ENCODE measurements at places on chromosomes 6 and 20.

DNA sequence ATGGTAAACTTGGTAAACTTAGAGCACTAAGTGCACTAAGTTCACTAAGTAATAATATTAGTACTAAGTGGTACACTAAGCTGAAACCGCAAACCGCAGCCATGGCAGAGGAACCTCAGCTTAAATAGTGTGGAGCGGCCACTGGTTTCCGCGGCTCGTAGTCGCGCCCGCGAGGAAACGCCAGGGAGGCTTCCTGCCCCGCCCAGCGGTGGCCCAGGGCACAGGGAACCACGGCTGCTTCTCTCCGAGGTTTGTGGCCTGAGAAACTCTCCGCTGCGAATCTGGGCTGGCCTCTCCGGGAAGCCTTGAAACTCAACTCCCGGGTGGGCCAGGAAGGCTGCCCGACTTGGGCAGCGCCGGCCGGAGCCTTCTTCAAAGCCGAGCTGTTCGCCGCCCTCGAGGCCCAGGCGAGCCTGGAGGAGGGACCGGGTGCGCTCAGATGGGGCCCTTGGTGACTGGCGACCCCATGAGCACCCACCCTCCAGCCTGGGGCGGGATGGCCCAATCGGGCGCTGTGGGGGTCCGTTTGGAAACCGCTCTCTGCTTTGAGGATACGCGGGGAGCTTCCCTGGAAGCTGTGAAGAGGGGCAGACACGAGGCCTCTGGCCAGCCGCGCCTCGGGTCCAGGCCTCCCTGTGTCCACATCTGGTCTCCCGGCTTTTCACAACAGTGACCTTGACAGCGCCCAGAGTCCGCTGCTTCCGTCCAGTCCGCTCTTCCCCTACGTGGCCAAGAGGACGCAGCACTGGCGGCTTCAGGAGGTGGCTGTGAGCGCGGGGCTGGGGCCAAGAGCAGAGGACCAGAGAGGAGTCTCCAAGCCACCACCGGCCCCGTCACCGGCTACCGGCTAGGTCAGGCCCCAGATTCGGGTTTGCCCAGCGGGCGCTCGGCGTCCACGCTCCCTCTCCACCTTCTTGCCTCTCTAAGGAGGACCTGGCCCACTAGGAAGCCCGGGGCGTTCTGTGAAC is 25.4 kb upstream of the HLA-E start:
- no peak for DNase-seq

- peak; percentile 42 for DNase-seq
Measured at GRCh38 chr6:136582711-136583471, 32.7 kb upstream of the MAP7 start.

DNA sequence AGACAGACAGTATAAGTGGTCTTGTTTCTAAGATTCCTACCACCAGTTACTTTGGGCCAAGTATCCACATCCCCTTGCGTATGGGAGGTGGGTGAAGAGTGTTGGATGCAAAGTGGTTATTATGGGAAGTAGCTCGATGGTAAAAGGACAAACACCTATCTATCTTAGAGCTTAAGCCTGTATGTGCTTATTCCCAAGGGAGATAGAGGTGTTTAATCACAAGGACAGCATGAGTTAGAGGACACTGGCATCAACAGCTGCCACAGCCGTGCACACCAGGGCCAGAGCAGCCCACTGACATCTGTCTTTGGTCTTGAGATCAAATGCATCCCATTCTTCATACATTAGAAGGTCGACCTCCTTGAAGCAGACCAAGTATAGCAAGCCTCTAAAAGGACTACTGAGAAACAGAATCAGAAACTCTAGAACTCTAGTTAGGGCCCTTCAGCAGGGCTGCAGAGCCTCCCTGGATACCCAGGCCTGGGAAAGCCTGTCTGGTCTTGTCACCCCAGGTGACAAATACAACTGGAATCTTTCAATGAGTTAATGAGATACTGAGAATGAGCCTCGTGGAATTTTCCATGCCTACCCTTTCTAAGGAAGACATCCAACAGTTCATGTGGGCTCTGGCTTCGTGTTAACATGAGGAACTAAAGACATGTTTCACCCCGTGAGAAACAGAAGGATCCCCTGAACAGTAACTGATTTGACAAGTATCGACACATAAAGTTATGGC is 28.7 kb downstream of the TXNDC5 start:
- no peak for DNase-seq

GRCh38 chr6:166366921-166367320 is 15.8 kb downstream of the MPC1 start:
- no peak for DNase-seq

- DNase-seq: no peak
Measured at GRCh38 chr6:22017272-22017671, 279.6 kb downstream of the PRL start.

DNA sequence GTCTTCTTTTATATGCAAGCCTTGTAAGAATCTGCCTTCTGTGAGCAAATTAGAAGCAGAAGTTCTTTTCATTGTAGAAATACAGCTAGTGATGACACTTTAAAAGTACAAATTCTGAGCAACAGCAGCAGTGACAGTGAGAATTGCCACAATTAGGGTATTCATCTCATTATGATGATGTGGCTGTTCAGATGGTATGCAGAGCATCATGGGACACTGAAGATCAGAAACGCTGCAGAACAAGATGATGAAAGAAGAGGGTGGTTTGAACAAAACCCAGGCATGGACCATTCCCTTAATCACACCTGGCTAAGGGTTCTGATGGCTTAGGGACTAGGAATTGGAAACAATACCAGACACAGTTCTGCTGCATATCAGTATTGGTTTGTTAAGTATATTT is 312.7 kb upstream of the TBX18 start:
- DNase-seq: no peak

DNA sequence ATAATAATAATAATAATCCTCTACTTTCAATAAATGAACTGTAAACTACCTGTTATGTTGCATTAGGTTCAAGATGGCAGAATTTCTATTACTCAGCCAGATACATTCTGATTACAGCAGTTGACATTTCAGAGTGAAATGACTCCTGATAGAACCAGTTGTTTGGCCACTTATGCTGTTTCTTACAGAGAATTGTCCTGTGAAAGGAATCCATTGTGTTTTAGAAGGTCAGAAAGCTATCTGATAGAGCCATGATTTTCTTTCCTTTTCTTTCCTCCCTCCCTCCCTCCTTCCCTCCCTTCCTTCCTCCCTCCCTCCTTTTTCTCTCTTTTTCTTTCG is 16.6 kb downstream of the GJA10 start:
- no peak for DNase-seq

DNA sequence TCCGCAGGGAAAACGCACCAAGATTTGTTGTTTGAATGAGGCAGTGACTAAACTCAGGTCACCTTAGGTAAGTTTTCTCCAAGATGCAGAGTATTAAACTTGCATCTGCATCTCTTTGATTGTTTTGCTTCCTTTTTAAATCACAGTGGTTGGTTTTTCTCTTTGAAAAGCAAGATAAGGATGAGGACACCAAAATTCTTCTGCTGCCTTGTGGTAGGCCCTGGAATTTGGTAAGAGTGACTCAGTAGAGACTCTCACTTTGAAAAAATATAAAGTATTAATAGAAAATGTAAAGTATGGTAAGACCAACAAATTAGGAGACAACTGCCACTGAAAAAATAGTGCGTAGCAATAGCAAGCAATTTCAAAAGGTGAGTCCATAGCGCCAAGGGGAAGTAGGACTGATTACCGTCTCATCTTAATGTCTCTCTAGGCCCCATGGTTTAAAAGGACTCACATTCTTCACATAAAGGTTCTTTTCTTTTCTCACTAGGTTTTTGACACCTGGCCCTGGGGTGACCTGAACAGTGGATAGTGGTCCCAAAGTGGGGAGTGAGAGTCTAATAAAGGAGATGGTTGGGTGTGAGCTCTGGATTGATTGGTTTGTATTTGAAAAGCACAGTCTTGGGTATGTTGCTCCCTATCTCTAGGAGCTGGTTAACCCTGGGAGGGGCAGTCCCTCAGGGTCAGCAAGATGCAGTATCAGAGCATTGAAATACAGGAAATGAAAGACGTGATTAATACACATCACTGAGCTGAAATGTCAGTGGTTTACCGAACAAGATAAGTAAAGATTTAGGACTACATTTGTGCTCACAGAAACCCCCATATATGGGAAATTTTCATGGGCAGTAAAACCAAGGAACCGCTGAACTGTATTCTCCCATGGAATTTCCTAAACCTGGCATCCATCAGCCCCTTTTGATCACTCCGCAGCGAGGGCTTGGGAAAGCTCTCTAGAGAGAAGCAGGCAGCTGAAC is 221.2 kb downstream of the SLC24A3 start:
- DNase-seq: peak; percentile 45

DNA sequence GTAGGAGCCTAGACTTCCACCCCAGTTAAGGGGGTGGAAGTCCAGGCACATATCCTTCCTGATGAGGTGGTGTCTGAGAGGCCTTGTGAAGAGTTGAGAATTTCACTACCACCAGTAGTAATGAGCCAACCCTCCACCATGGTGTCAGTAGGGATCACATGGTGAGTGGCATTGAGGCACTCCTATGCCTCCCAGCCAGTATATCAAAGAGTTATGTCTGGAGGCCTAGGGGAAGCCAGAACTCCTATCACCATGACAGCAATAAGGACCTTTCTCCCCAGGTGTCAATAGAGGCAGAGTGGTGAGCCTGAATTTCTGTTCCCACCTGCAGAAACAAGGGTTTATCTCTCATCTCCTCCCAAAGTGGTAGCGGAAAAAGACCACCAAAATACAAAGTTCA is 106.6 kb upstream of the ADTRP start:
- DNase-seq: no peak
